Stimulated activated CD4-positive, alpha-beta T cell treated with anti-CD3 and anti-CD28 coated beads, Interleukin-2, amount 100 ng/mL, for 24 hours (primary cell): ENCODE measurements at places on chromosomes 2 and 18.

DNA sequence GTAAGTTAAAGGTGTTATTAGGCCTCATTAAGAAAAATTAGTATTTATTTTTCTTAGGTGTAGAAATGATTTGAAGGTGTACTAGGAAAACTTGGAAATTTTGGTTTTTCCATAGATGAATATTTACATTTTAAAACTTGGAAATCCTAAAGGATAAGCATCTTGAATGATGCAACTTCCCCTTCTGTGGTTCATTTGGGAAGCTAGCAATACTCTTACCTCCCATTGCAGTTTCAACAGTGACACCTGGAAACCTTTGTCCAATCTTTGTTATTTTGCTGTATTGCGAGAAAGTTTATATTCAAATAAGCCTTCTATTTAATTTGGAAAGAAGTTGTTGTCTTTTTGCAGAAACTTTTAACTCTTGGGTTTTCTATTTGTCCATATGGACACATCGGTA, 68.5 kb downstream of the ZEB2 start:
- DNase-seq, result no peak

GRCh38 chr2:96760986-96761832, 507 bp downstream of the CNNM4 start:
- no peak for DNase-seq

DNA sequence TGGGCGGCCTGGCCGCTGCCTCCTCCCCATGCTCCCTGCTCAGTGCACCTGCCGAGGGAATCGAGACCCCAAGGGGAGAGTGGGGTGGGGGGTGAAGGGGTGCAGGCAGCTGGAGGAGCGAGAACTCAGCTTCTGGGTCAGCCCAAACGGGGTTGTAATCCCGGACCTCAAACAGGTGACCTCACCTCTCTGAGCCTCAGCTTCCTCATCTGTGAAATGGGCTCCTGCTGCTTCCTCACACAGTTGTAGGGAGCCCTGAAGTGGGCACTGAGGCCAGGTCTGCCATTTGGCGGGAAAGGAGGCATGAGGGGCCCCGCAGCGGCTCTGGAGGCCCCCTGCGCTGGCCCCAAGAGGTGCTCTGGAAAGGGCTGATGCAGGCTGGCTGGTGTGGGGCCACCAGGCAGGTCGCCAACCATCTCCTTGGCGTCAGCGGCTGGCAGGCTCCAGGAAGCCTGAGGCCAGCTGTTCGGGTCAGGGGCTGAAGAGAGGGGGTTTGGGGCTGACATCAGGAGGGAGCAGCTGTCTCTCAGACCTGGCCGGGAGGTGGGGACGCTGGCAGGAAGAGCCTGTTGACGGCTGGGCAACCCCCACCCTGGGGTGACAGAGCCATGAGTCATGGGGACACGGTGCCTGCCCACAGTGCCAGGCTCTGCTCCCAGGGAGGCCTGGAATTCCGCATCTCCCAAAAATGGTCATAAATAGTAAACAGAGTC, 4.9 kb downstream of the KLHL30 start:
- DNase-seq, result no peak

DNA sequence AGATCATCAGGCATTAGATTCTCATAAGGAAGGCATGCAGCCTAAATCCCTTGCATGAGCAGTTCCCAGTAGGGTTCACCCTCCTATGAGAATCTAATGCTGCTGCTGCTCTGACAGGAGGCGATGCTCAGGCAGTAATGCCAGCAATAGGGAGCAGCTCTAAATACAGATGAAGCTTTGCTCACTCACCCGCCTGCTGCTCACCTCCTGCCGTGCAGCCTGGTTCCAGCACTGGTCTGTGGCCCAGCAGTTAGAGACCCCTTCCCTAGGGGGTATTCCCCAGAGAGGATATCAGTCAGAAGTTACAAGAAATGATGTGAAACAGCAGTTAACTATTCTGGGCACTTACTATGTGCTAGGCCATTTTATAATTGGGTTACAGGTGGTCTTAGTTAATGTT, 226.0 kb downstream of the KCNJ3 start:
- no peak for DNase-seq

DNA sequence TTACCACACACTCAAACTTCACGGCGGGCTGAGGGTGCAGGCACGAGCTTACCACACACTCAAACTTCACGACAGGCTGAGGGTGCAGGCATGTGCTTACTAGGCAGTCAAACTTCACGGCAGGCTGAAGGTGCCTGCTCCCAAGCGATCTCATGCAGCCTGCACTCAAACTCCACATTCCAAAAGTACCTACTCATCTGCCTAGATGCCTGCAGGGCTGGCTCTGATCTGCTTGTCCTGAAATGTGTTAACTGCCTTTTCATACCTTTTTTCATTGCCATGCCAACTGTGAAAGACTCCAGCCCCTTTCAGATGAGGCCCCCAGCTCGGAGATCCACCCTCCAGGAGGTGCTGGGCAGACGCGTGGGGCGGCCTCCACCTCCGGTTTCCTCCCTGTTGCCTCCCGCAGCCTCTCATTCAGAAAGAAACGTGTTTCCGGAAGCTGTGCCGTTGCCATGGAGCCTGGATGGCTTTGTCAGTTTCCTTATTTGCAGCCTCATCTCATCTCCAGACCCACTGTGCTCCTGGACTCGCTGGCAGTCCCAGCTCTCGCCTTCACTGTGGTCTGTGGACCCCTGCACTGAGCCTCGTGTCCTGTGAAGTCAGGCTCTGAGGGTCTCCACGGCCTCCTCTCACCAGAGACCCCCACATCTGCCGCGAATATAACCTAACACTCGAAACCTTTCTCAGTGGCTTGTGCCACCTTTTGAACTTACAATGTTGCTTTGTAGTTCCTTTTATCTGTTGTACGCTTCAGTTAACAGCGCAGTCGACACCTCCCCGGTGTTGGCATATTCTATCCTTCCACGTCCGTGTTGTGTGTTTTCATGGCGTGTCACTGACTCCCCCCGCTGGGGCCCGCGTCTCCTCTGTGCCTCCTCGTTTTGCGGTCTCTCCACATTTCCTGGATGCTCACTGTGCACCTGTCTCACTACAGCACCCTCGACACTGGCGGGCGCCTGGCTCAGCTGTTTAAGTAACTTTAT, 106.1 kb upstream of the ALKAL2 start:
- peak; percentile 56 for DNase-seq

DNA sequence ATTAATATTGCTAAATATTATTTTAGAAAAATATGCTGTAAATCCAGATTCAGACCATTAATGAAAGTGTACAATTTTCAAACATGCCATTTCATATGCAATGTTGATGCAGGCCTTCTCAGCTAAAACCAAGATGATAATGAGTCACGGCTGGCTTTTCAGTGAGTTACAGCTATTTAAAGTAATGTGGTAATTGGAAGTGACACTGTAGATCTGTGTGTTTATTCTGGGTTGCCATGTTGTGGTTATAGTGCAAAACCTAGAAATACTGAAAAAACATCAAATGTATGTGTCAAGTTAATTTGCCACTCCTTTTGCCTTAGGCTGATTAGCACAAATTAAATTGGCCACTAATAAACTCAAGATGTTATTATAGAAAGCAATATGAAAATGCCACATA, 506.6 kb downstream of the ERBB4 start:
- no peak for DNase-seq

GRCh38 chr2:23404426-23404825, 19.4 kb downstream of the KLHL29 start:
- DNase-seq, result no peak

GRCh38 chr2:79916285-79916684, 388.3 kb downstream of the LRRTM1 start:
- DNase-seq, result no peak

GRCh38 chr2:226838722-226839121, 2.9 kb downstream of the RHBDD1 start:
- no peak for DNase-seq

- no peak for DNase-seq
These were observed 43.0 kb upstream of the DSG1 start for GRCh38 chr18:31274931-31275330.

DNA sequence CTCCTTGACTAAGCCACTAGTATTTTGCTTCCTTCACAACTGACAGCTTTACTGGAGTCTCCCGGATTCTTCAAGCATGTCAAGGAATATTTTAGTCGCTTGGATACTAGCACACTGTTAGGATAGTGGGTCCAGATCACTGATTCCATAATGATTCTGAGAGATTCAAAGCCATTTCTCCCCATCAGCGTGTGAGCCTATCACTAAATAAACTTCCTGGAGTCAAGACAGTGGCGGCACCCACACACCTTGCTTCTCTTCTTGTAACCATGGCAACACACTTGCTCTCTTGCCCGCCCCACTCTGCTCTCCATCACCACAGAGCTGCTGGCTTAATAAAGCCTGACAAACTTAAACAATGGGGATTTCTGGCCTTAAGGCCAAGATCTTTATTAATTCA, 245.1 kb downstream of the LRRTM1 start:
- DNase-seq, result no peak

- no peak for DNase-seq
These were observed 108.0 kb downstream of the LRRC30 start for GRCh38 chr18:7338846-7339245.

DNA sequence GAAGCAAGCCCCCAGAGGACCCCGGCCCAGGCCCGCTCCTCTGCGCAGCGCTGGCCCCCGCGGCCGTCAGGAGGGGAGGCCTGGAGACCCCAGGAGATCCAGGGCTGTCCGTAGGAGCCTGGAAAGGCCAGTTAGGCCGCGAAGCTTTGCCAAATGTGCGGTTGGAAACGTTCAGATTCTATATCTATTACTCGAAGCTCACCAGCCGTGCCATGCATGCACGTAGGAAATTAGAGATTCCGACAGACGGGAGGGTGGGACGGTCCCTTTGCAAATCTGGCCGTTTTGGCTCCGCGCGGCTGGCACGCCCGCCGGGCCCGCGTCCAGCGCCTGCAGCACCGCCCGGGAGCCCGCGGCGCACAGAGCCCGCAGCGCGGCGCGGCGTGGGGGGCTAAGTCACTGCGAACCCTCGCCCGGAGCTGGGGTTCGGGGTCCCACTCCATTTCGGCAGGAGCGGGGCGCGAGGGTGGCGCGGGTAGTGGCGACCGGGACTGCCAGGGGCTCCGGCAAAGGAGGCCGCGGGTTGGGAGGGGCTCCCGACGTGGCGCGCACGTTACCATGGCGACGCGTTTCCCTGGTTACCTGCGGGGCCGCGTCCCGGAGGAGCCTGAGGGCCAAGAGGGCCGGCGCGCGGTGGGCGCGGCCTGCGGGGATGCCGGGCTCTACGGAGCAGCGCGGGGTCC, 488.6 kb upstream of the SMIM21 start:
- no peak for DNase-seq

DNA sequence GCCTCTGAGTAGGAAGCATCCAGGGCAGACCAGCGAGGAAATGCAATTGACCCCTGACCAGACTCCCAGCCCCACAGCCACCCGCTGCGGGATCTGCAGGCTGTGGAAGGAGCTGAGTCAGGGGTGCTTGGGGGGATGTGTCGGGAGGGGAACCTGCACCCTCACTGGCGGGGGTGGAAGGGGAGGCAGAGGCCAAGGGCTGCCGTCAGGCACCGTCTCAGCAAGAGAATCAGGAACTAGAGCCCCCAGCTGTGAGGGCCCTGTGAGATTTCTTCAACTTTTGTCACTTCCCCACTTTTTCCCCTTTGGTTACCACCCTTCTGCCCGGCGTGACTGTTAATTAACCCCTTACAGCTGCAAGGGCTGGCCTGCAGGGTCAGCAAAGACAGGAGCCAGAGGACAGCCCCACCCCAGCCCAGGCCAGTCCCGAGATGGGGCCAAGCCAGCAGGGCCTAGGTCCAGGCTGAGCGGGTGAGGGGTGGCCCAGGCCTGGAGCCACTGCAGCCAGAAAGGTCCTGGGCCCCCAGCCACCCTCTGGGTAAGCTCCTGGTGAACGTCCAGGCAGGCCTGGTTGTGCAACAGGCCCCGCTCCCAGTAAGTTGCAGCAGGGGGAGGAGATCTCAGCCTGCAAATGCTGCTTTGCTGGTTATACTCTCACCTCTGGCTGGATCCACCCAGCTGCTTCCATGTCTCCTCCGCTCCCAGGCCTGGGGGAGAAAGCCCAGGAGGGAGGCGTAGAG, 147.0 kb upstream of the ID2 start:
- no peak for DNase-seq

DNA sequence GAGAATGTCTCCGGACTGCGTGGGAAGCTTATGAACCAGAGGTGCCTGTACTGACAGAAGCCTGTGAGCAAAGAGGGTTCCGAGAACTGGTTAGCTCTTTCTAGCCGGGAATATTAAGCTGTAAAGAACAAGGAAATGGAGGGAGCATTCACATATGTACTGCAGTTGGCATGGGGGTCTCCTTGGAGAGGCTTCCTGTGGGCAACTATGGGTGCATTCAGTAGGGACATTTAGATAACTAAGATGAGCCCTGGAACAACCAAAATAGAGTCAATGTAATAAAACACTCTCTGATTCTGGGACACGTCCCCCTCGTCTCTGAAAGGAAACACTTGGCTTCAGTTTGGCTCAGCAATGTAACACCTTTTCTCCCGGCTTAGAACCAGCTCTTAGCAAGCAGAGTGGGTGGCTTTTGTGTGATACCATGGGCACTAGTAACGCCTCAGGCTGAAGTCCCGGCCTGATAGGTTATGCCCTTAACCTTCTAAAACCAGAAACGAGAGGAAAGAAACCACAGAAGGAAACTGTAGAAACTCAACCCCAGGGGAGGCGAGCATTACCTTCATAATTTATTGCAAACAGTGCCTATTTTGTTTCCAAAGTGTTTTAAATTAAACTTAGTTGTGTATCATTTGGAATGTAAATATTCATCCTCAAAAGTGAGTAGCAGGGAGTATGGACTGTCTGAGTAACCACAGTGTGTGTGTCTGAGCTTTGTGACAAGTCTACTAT, 48.8 kb upstream of the LPIN2 start:
- peak; percentile 59 for DNase-seq

- peak; percentile 48 for DNase-seq
These were observed 32.9 kb upstream of the RNF149 start for GRCh38 chr2:101341421-101341820.

DNA sequence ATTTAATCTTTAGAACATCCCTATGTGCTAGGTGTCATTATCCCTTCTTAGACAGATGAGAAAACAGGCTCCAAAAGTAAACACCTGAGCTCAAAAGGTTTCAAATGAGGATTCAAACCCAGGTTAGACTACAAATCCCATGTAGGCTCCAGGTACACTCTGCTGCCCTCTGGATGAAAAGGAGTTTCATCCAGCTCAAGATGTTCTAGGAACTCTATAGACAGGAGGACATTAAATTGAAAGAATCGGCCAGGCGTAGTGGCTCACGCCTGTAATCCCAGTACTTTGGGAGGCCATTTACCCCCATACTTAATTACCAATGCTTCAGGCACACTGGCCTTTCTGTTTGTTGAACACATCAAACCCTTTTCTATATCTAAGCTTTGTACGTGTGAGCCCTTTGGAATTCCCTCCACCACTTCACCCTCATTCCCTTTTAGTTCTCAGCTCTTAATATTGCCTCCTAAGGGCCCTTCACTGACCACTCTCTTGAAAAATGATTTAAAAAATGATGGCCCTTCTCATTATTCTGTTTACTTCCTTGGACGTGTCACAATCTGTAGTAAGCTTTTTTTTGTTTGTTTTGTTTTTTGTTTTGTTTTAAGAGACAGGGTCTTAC, 10.7 kb downstream of the SLC25A12 start:
- no peak for DNase-seq
